ENCODE measurements at places on chromosomes 12 and 14.
A peak's percentile ranks its signal among the peaks of the same experiment; 100 is the strongest.

GRCh38 chr14:21037156-21037555, 2.5 kb upstream of the RNASE13 start:
- DNase-seq: no peak

- DNase-seq: no peak
These were observed 57.3 kb downstream of the ARL6IP4 start for GRCh38 chr12:123037791-123038190.

DNA sequence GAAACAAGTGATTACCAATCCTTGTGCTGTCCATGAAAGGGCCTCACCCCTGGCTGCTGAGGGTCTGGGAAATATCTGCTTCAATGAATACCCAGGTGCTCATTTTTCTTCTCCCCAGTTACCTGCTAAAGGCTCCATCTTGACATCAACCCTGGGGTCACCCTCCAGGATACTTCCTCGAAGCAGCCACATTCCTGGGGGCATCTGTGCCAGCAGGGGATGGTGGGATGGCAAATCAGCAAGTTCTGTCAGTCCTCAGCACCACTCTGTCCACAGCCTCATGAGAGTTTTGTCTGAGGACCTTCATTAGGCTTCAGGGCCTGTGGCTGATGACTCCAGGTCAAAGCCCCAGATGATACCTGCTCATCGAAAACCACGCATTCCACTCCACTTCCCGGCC, 124.8 kb downstream of the ZFP36L1 start:
- no peak for DNase-seq

DNA sequence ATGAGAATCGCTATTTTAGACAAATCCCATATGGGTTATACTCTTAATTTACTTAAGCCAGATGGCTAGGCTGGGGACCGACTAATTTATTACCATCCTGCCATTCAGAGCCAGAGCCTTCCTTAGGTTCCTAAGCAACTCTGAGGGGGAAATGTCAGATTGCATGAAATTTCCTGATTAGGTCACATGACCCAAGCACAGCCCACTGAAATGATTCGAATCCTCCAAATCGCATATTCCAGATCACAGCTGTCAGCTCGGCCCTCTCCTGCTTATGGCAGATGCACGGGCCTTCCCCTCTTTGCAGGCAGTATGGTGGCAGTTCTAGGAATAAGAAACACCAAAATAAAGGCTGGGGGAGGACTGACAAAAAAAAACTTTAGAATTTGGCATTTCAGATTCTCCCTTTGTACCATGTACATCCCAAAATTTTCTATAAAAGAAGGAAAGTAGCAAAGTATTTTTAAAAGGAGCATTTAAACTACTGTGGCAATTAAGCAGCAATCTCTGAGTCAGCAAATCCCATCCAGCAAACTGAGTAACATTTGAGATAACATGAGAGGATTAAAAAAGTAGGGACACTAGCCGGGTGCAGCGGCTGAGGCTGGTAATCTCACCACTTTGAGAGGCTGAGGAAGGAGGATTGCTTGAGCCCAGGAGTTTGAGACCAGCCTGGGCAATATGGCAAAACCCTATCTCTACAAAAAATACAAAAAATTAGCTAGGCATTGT, 30.5 kb upstream of the NUDT4 start:
- DNase-seq: no peak

GRCh38 chr14:34111953-34112352, 161.1 kb upstream of the EGLN3 start:
- no peak for DNase-seq

DNA sequence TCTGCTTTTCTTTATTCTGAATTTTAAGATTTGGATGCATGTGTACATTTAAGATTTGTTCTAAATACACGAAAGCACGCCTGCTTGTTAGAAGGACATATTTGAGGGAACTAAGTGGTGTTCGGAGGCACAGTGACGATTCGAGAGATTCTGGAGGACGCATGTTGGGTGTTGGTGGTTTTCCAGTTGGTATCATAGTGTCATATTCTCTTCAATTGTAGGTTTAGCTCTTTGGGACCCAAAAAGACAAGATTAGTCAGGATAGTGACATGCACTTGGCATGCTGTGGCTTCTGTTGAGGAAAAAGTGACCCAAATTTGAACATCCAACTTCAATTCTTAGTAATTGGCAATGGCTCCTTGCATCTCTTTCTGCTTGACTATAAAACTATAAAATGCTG, 30.1 kb downstream of the PRKCH start:
- DNase-seq: no peak

DNA sequence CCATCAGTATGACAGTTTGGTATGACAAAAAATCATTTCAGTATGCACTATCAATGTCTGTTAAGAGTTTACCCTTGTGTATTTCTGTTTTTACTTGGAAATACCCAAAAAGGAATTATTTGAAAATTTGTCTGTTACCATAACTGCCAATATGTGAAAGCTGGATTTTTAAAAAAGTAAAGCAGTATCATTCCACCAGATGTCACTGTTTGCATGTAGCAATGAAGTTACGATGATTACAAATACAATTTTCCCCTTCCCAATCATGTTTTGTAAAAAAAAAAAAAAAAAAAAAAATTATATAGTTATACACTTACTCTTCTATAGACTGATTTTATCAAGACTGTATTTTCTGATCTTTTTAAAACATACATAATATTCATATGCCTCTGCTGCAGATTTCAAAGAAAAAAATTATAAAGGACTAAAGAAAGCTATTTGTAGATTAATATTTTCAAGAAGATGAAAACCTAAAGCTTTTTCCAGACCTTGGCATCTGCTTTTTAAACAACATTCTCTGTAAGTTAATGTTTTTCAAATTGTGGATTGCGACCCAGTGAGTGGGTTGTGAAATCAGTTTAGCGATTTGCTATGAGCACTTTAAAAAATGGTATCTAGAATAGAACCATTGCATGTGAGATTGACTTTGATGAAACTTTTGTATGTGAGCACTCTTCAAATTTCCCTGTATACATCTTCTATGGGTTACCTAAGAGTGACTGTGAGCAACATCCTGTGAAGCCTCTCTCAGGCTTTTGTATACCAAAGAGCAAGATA, 114.2 kb downstream of the TTC6 start:
- DNase-seq: peak; percentile 30

DNA sequence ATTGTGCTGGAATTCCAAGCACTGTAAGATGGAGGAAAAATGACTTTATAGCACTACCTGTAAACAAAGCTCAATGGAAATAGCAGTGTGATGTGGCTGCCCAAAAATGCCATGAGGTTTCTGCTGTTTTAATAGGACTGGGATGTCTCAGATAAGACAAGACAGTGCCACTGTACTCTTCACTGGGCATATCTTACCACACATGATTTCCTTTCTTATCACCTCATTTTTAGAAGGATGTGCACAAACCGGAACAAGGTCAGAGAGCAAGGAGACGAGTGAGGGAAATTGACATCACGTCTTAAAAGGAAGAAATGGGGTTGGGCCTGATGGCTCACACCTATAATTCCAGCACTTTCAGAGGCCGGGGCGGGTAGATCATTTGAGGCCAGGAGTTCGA, 38.4 kb upstream of the FGD4 start:
- no peak for DNase-seq

GRCh38 chr14:50967103-50967502, 22.8 kb upstream of the PYGL start:
- DNase-seq: no peak

DNA sequence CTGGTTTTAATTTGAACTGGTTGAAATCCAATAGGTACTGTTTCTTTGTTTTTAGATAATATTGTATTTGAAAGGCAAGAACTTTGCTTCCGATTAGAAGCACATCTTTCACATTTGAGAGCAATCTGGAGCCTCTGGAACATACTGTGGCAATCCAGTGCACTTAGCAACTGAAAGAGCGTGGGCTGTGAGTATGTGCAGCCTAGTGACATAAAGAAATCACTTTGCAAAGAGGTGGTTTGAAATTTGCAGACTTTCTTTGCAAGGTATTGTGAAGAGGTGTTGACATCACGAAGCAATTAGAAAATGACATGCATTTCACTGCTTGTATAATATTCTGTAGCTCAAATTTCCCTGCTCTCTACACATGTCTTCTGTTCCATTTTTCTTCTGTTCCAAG, 23.5 kb upstream of the CFAP54 start:
- no peak for DNase-seq

DNA sequence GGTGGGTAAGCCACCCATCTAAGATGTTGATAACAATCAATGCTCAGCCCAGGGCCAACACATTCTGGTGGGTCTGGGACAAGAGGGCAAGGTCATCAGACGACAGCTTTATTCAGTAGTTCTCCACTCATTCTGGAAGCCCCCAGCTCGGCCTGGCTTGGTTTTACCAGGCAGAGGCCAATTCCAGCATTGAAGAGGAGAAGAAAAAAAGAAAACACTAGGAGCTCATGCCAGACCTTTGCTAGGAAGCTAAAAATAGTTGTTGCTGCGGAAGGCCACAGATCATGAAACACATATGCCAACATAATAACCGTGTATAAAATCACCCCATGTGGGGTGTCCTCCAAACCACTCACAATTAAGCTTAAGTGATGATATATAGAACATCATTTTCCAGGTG, 44.4 kb downstream of the CCDC60 start:
- no peak for DNase-seq

GRCh38 chr12:12404297-12404696, 47.4 kb downstream of the BORCS5 start:
- DNase-seq: no peak

All from kidney tubule cell (primary cell).